ENCODE measurements at places on chromosomes 4 and X.

- DNase-seq: peak; percentile 65
Measured at GRCh38 chrX:131626681-131627296, 82.9 kb downstream of the OR13H1 start.

GRCh38 chrX:46710425-46710824 lies 48.5 kb downstream of the SLC9A7 start:
- DNase-seq: peak; percentile 68

- DNase-seq: peak; percentile 40
Measured at GRCh38 chr4:140222171-140222570, 68.2 kb upstream of the MAML3 start.

DNA sequence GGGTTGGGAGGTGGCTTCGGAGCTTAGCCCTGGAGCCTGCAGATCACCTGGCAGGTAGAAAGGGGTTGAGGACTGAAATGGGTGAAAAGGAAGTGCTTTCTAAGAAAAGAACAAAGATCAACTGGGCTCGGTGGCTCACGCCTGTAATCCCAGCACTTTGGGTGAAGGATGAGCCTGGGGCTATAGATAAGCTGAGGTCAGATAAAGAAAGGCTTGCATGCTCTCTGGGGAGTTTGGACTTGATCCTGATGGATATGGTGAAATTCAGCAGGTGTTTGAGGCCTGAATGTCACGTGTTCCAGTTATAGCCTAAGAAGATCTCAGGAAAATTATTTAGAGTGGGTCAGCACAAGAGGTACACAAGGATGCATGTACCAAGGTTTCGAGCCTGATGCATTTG lies 40.8 kb downstream of the SLC34A2 start:
- DNase-seq: no peak

DNA sequence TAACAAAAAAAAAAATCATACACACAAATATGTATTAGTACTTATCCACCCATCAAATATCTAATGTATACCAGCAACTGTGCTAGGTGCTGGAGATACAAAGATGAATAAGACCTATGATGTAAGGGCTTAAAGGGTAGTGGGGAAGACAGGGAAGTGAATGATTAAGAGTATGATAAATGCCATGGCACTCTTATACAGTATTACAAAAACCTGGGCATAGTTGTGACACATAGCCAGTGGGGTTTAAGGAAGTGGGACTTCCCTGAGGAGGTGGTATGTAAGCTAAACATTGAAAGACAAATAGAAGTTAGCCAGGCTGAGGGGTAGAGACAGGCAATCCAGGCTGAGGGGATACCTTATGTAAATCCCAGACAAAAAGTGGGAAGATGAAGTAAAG lies 23.5 kb downstream of the CHM start:
- DNase-seq: no peak

GRCh38 chr4:62344915-62345314 lies 1144.8 kb downstream of the ADGRL3 start:
- no peak for DNase-seq

- DNase-seq: no peak
Measured at GRCh38 chr4:124564121-124564520, 148.4 kb downstream of the ANKRD50 start.

GRCh38 chrX:40374486-40374885 lies 206.3 kb upstream of the ATP6AP2 start:
- DNase-seq: no peak

GRCh38 chr4:24172406-24172805 lies 282.6 kb upstream of the PPARGC1A start:
- no peak for DNase-seq

GRCh38 chrX:18654875-18655836 lies 16.8 kb downstream of the RS1 start:
- DNase-seq: peak; percentile 12

DNA sequence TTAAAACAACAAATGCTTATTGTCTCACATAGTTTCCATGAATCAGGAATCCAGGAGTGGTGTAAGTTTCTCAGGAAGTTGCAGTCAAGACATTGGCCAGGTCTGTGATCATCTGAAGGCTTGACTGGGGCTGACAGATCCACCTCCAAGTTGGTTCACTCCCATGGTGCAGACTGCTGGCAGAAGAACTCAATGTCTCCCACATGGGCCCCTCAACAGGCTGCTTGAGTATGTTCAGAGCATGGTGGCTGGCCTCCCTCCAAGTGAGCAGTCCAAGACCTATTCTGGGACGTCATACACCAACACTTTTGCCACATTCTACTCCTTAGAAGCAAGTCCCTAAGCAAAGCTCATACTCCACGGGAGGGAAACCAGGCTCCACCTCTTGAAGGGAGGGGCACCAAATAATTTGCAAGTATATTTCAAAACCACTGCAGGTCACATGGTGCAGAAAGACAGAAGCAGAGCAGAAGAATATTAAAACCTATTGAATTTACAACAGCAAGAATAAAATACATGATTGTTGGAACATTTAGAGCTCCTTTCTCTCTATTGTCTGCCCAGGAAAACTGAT lies 35.3 kb downstream of the LGI2 start:
- no peak for DNase-seq

- DNase-seq: no peak
Measured at GRCh38 chr4:163930086-163930485, 435.6 kb downstream of the TMA16 start.

- DNase-seq: no peak
Measured at GRCh38 chr4:38609614-38610013, 54.4 kb upstream of the KLF3 start.

- DNase-seq: no peak
Measured at GRCh38 chr4:174086829-174087799, 196.4 kb downstream of the FBXO8 start.

GRCh38 chr4:109733728-109734127 lies 3.9 kb upstream of the PLA2G12A start:
- DNase-seq: peak; percentile 12

DNA sequence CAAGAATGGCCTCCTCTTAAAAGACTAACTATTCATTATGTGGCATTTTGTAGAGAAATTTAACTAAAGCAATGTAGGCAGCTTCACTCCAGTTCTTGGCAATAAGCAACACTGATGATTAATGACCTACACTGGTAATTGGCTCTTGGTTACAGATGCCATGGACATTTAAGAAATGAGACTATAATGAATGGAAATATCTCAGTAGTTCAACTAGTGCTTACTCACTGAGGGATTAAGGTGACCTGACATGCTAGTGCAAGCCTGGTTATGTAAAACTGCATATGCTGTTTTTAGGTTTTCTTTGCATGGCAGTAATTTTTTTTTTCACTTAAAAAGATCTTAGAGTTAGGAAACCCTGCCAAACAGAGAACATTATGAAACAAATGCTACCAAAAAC lies 152.7 kb upstream of the AADAT start:
- no peak for DNase-seq

- DNase-seq: no peak
Measured at GRCh38 chr4:81604683-81605218, 133.0 kb upstream of the RASGEF1B start.

DNA sequence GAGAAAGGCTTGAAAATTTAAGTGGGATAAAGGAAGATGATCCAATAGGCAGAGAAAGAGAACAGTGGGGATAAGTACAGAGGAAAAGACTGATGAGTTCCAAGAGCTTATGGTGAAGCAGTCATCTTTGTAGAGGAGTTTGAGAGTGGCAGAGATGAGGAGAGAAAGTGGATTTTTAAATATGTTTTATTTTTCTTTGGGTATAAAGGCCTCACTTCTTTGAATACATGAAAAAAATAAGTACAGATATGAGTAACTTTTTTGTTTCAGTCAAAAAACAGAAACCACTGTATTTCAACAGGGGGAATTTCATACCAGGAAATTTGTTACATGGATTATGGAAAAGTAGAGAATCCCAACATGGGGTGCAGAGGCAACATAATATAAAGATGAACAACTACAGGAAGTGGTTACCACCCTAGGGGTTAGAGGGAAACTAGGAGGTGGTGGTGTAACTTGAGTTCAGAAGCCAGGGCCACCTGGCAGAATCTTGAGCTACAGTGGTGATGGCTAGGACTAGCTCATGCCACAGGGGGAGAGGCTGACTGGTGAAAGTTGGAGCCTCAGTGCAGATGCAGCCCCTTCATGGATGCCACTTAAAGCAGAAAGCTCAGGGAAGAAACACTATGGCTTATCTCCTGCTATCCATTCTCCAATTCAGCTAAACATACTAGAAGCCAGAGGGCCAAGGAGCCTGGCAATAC lies 3.4 kb upstream of the CYBB start:
- no peak for DNase-seq

- DNase-seq: no peak
Measured at GRCh38 chrX:130841776-130842175, 61.2 kb downstream of the ENOX2 start.

DNA sequence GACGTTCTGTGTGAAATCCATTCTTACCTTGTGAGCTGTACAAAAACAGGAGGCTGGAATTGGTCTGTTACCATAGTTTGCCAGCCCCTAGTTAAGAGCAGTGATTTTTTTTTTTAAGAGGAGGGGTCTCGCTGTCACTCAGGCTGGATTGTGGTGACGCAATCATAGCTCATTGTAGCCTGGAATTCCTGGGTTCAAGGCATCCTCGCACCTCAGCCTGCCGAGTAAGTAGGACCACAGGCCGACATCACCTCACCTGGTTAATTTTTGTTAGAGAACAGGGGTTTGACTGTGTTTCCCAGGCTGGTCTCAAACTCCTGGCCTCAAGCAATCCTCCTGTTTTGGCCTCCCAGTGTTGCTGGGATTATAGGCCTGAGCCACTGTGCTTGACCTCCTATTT lies 7.5 kb downstream of the USP9X start:
- no peak for DNase-seq

- DNase-seq: no peak
Measured at GRCh38 chrX:1261285-1261684, 7.3 kb upstream of the CSF2RA start.

DNA sequence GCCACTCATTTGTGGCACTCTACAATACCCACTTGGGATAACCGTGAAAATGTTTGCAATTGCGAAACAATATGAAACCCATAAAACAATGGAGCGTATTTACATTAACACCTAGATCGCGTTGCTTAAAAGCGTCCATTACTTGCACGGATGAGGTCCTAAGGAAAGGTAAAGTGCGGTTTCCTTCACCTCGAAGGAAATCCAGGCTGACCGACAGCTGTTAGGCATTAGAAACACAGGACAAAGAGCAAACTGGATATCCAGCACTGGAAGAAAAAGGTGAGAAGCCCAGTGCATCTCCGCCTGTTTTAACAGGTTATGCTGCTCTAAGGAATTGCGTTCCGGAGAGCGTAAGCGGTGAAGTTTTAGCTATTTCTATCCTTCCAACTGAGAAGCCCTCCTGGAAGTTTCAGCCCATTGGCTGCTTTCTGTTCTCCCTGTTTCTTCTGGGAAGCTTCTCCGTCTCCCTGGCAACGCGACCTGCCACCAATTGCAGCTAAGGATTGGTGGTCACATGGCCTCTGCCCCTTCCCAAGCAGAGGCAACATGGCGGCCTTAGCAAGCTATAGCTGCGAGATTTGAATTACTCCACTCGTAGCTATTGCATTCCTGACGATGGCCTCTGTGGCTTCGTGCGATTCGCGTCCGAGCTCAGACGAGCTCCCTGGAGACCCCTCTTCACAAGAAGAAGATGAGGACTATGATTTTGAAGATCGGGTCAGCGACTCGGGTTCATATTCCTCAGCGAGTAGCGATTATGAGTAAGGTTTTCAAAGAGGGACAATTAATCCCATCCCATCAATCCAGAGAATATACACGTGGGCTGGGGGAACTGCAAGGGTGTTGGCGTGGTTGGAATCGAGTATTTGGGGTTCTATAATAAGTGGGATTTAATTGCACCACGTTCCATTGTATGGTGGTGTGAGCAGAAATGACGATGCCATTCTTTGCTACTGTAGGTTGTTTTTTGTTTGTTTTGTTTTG lies at the start of gene INTU:
INTU (plus strand) TSS at position 538 of the 984 bp plus-strand sequence; CDS start at position 616, 78 bp downstream.
- DNase-seq: peak; percentile 94

DNA sequence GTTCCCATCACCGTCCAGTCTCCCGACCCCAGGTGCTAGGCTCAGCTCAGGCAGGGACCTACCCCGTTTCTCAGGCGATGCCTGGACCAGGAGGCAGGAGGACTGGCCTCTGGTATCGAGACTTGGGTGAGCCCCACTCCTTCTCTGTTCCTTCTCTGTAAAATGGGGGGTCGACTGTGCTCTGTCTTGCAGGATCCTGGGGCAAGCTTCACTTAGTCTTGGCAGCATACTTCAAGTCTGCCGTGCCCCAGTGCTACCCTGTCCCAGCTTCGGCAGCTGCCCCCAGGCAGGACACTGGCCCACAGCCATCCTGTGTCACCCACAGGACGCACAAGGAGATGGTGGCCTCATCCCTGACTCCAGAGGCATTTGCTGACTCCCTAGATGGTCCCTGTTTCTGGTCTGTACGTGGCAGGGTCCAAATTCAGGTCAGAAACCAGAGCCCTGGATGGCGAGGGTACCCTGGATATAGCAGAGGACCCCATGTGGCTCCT lies 7.0 kb upstream of the HAUS7 start:
- peak; percentile 39 for DNase-seq

- peak; percentile 44 for DNase-seq
Measured at GRCh38 chr4:169080981-169081380, 70.9 kb upstream of the CBR4 start.

DNA sequence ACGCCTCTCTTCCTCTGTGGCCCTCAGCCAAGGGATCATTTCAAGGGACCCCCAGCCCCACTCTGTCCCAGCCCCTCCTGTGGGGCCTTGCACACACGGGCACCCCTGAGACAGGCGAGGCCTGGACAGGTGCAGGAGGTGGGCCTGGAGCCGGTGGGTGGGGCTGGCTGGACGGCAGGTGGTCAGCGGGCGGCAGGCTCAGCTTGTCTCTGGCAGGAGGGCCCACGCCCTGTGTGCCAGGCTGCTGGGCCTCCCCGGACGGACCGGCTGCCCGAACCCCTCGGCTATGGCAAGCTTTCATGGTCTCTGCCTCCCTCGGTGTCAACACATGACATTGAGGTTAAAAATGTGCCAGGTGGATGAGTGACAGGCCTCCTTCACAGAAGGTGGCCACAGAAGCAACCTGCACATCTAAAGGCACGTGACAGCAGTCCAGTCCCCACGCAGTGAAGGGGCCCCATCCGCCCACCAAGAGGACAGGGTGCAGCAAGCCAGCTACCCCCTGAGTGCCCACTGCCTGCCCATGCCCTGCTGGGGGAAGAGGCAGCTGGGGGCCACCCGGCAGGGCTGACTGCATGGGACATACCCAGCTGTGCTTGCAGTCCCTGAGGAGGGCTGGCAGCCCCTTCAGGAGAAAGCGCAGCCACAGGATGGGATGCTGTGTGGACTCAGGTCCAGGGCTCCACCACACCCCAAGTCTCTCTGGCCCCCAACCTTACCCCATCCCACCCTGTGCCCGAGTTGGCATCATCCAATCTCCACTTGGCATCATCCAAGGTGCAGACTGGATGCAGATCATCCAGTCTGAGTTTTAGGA lies 109.3 kb downstream of the FAM53A start:
- DNase-seq: no peak

- peak; percentile 40 for DNase-seq
Measured at GRCh38 chr4:76690011-76690905, 207.7 kb downstream of the SOWAHB start.

Measured in M059J (cell line).